Fibroblast of lung (primary cell): ENCODE measurements at places on chromosomes 5 and 9. TPM values are rescaled to one million over a fixed set of nuclear protein-coding genes. Genes with fewer than 3 reads are reported as not detected.

The OXCT1 gene
- total RNA-seq, result 32.4 and 56.3 TPM in 2 replicates

The SOWAHA gene
- 0.17 and 0.26 TPM in 2 replicates for total RNA-seq

The PLCXD3 gene
- total RNA-seq, result 0.26 and 1.3 TPM in 2 replicates

The NEUROG1 gene
- not detected in 2 replicates for total RNA-seq

The PCDHA7 gene
- 0.26 and 2.1 TPM in 2 replicates for total RNA-seq

DNA sequence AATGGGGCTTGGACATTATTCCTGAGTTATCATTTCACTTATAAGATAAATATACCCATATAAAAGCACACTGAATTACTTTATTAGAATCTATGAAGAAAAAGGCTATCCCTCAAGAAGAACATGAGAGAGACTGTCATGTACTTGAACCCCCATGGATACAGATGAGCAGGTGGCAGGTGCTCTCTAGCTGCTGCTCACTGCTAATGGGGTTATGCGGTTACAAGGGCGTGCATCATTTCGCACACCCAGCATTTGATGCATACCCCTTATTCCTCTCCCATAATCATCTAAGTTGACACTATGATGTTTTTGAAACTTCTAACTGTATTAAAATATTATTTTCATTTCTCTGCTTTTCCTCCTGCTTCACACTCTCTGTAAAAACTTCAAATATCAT is 16.4 kb downstream of the ITK start:
- DNase-seq, result no peak

DNA sequence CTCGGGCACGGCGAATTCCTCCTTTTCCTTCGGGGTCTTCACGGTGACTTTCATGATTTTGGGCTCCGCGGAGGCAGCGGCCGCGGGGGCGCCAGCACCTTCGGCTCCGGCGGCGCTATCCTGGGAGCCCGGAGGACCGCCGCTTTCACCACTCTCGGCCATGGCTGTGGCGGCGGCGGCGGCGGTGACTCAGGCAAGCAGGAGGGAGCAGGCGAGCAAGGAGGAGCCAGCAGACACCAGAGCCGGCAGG is 315 bp downstream of the UBQLN1 start:
- DNase-seq, result no peak

GRCh38 chr5:172906436-172906835 is 52.8 kb upstream of the RPL26L1 start:
- DNase-seq, result peak; percentile 54

DNA sequence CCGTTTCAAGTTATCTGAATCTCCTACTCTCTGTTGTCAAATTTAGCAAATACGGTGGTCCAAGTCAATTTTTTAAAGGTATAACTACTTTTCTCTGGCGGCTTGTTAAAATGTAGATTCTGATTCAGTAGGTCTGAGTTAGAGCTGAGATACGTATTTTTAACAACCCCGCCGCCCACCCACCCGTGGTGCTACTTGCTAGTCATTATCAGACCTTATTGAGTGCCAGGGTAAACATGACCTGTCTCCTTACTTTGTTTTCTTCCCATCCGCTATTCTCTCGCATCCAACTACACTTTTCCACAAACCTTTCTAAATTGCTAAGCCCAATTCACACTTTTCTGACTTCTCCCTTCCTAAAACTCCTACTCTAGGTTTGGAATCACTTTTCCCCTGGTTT is 694 bp upstream of the PLAA start:
- DNase-seq, result no peak

- DNase-seq, result no peak
These were observed 100.2 kb downstream of the PIK3R1 start for GRCh38 chr5:68315679-68316271.

GRCh38 chr5:91390268-91390667 is 7.2 kb upstream of the ARRDC3 start:
- no peak for DNase-seq

- DNase-seq, result peak; percentile 29
These were observed 796 bp downstream of the LNPEP start for GRCh38 chr5:96936431-96937320.
